ENCODE measurements at places on chromosomes 13 and 19.

GRCh38 chr13:27954406-27954851 is 14.7 kb downstream of the CDX2 start:
- DNase-seq, result no peak

DNA sequence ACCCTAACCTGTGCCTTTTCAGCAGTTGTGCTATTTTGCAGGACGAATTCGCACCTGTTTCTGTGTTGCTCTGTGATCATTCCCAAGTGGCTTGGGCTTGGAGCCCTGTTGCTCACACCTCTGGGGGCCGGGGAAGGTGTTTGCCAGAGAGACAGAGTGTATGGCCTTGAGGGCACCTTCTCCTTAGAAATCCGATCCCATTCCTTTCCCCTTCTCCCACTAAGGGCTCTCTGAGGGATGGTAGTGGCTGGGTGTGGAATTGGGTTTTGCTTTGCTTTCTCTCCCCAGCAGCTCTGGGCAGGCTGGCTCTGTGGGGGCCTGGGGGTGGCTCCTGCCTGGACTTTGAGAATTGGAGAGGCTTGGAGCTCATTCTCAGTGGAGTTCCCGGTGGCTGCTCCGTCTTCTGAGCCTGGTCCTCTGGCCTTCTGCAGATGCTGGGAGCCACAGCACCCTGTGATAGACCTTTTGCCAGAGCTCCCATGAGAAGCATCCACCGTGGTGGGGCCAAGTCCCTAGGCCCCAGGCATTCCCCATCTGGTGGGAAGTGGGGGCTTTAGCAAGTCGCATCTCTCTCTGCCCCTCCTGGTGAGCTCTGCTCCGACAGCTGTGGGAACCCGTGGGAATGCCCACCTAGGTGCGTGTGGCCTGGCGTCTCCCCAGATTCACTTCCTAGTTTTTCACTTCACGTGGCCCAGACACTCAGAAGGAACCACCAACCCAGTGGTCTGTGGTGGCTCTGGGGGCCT is 26.1 kb downstream of the ATP11A start:
- no peak for DNase-seq

GRCh38 chr19:51824281-51825005 is 29.5 kb downstream of the FPR3 start:
- no peak for DNase-seq

GRCh38 chr13:113877149-113877990 is 13.5 kb upstream of the GAS6 start:
- no peak for DNase-seq

DNA sequence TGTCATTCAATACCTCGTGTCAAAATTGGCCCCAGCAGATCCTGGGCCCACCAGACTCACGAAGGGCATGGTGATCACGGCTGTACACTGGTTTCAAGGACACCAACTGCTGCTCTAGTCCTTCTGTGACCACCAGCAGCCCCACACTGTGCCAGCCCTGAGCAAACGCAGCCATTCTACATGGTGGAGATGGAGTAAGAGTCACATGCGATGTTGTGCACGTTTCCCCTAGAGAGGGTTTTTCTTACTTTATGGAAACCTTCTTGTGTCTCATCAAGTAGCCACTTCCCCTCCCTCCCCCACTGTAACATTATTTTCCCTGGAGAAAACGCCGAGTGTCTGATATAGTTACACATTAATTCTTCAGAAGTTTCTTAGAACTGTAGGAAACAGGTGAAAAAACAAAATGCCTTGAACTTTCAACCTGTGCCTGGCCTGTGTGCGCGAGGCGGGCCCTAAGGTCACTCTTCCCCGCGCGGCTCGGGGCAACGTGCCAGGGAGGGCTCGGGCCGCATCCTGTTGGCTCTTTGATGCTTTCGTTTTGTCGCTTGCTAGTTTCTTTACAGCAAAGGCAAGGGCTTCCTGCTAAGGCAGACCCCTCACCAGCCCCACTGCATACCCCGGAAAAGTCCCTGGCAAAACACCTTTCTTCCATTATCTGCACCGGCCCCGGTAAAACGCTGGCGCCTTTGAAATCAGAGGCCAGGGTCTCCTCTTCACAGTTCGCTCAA is 44.6 kb downstream of the GGACT start:
- no peak for DNase-seq

DNA sequence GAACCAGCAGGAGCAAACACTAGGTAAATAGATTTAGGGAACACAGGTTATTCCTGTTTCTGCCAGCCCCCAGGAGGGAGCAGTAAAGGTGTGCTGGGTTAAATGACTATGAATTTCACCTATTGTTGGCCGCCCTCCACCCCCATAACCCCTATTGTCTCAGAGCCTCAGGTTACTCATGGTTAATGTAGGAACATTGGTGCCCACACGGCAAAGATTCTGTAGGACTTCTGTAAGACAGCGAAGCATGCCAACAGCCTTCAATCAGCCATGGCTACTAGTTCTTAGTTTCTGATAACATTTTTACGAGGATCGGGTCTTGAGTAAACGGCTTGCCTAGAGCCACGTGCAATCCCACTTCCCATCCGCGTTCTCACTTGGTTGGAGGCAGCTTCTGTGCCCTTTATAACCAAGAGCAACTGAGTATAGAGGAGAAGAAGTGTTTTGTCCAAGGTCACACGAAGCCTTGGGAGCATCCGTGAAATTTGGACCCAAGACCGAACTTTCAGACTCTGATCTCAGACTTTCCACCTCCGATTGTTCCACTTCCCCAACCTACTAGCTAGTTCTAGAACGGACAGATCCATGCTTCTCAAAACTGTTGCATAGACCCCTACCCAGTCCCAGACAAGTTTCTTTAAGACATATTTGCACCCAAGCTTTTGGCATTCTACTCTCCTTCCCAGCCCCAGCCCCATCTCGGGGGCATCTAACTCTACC is 5.1 kb upstream of the CACNG8 start:
- no peak for DNase-seq
